ENCODE measurements at places on chromosomes 6 and 20.

- no peak for DNase-seq
These were observed 25.1 kb upstream of the TCFL5 start for GRCh38 chr20:62886709-62887058.

- no peak for DNase-seq
These were observed 106.7 kb downstream of the MAP3K5 start for GRCh38 chr6:136685540-136686108.

DNA sequence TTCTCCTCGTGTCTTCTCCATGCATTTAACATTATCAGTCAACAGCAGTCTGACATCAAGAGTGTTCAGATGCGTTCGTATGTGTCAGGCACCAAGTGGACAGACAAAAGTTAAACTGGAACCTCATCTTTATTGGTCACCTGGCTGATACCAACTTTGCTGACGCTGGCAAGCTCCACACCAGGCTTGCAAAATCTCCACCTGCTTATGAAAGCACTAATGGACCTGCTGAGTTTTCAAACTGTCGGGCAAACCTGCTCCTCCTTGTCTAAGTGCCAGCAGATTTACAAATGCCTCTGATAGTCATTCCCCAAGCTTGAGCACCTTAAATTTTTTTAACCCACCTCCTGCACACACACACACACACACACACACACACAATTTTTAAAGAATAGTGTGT, 27.9 kb upstream of the DSP start:
- no peak for DNase-seq

GRCh38 chr20:58402827-58403226, 13.8 kb downstream of the VAPB start:
- no peak for DNase-seq

DNA sequence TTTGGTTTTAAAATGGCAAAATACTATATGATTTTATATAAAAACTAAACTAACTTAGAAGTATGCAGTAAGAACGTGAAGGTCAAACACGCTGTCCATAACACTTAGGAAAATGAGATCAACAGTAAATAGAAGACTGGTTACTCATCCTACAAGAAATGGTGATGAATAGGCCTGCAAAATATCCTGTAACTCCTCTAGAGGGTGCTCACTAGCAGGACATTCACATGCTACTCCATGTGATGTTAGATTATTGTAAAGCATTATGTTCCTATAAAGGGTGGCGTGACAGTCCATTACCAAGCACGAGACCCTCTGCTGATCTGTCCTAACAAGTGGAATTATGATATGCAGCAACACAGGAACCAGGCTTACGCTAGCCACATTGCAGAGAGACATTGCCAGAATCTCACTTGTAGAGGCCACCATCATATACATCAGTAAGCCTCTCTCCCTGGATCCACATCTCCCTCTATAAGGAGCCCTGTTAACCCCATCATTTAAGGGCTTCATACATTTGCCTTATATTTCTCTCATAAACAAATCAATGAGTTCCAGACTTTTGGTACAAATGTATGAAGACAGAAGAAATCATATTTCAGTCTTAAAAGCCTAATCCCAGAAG, 18.0 kb upstream of the DEFB129 start:
- peak; percentile 62 for DNase-seq

Data from erythroblast (primary cell).